ENCODE measurements at places on chromosomes 12 and 14.
A peak's percentile ranks its signal among the peaks of the same experiment; 100 is the strongest.

DNA sequence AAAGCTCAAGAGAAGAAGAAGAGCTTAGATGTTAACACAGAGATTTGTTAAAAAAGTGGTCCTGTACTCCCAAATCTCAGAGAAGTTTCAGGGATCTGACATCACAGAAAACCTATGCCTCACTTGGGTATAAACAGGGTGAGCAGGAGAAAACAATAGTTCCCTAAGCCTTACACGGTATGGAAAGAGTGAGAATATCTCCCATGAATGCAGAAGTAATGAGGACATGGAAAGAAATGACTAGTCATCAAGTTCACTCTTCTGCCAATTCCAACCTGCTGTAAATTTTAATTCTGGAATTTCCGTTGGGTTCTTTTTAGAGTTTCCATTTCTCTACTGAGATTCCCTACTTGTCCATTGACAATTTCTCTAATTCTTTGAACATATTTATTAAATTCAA, 6.2 kb upstream of the PTGER2 start:
- no peak for DNase-seq

DNA sequence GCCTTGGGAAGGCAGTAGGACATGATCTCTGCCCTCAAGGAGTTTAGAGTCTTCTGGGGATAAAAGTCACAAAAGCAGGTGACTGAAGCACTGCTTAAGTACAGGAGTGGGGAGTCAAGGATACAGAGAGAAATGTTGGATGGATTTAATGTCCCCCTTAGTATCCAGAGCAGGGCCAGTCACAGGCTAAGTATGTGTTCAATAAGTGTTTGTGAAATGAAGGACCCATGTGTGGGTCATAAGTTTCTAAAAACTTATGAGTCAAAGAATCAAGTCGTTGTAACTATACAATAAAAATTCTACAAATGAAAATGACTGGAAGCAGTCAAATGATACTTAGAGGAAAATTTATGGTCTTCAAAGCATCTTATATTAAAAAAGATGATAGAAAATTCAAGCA, 25.1 kb downstream of the KRT80 start:
- no peak for DNase-seq

DNA sequence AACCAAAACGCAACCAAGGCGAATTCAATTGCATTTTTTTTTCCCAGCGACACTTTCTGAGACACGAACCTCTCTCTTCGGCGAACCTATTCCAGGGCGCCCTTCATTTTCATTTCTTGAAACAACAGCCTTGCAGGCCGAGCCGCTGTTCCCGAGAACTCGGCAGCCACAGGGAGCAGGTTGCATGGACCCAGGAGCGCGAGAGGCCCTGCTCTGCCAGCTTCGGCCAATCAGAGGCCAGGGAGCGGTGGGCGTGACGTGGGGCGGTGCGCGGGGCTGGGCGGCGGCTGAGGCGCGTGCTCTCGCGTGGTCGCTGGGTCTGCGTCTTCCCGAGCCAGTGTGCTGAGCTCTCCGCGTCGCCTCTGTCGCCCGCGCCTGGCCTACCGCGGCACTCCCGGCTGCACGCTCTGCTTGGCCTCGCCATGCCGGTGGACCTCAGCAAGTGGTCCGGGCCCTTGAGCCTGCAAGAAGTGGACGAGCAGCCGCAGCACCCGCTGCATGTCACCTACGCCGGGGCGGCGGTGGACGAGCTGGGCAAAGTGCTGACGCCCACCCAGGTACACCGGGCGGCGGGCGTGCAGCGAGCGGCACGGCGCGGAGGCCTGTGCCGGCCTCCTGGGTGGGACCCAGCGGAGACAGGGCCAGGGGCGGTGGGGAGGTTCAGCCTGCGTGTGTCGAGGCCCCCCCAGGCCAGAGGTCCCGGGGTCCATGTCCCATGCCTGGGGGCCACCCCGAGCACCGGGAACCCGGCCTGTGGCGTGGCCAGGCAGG, at the start of gene PEBP1:
Gene PEBP1, plus strand, starts transcription at position 337 of the 771 bp plus-strand sequence. Its CDS starts 86 bp downstream, at position 423.
- DNase-seq = peak; percentile 96

GRCh38 chr14:23696701-23697239, 60.6 kb downstream of the DHRS2 start:
- DNase-seq = no peak

DNA sequence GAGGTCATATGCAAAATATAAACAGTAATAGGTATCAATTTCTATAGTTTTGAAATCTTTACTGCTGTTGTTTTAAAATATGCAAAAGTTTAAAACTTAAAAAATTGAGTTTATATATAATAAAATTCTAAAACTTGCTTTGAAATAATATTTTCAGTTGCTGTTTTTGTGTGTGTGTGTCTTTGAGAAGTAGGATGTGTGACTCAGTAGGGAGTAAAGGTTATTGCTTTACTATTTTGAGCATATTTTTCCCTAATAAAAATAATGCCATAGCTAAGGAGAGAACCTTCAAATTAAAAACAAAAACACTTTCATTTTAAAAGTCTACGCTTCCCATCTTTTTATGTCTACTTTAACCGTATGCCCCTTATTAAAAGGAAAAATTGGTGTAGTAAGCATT, 238.1 kb downstream of the FBXL14 start:
- no peak for DNase-seq

DNA sequence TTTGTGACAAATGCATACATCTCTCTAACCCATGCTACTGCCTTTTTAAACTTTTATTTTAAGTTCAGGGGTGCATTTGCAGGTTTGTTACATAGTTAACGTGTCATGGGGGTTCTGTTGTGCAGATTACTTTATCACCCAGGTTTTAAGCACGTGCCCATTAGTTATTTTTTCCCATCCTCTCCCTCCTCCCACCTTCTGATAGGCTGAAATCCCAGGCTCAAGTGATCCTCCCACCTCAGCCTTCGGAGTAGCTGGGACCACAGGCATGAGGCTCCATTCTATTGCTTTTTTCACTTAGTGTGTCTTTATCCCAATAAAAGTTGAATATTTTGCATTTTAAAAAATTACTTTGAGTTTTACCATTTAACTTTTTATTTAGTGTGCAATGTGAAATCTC, 68.9 kb downstream of the BAZ1A start:
- DNase-seq = no peak

- DNase-seq = peak; percentile 56
Observed at GRCh38 chr12:33605757-33606156, 166.1 kb upstream of the SYT10 start.

DNA sequence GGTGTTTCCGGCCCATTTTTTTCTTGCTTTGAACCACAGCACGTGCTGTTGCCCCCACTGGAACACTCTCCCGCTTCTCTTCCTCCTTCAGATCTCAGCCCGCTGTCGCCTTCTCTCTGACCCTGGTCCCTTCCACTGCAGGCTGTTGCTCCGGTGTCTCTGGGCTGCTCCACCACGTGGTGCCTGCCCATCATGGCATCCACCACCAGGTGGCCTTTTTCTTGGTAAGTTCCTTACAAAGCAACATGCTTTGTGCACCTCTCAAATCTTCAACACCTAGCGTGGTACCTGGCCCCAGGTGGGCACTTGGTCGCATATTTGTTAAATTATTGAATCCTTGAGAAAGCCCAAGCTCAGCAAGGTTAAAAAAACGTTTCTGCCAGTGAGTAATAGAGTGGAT, 19.1 kb downstream of the TUNAR start:
- DNase-seq = peak; percentile 23

- DNase-seq = no peak
Observed at GRCh38 chr12:110002676-110003515, 3.7 kb downstream of the ANKRD13A start.

GRCh38 chr12:26185532-26186320, 9.6 kb upstream of the SSPN start:
- no peak for DNase-seq

DNA sequence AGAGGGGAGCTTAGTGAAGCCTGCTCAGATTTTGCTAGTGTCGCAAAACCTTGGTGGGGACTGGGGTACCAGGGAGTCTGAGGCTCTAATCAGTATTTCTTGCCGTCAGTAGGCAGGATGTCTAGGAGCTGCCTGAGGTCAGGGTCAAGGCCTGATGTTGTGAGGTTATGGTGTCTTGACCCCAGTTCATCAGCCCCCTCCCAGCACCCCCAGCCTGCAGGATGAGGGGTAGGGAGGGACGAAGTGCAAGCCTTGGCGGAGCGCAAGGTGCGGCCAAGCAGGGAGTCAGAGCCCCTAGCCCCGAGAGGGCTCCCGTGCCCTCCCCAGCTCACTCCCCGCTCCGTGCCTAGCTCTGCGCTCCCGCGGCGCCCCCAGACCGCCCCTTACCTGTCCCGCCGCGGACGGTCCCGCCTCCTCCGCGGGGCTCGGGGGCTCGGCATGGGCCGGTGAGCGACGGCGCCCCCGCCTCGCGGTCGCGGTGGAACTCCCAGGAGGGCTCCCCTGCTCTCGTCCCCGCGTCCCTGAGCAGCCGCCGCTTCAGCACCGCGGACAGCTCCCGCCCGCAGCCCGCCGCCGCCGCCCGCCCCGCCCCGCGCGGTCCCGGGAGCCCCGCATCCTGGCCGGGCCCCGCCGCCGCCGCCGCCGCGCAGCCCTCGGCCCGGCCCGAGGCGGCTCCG, 347 bp downstream of the SYNDIG1L start:
- DNase-seq = peak; percentile 67

DNA sequence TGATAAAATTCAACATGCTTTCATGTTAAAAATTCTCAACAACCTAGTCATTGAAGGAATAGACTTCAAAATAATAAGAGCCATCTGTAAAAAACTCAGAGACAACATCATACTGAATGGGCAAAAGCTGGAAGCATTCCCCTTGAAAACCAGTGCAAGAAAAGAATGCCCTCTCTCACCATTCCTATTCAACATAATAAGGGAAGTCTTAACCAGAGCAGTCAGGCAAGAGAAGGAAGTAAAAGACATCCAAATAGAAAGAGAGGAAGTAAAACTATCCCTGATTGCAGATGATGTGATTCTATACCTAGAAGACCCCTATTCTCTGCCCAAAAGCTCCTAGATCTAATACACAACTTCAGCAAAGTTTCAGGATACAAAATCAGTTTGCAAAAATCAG, 52.9 kb downstream of the APOBEC1 start:
- DNase-seq = no peak

- DNase-seq = no peak
Observed at GRCh38 chr12:119391673-119392072, 57.1 kb downstream of the CCDC60 start.

DNA sequence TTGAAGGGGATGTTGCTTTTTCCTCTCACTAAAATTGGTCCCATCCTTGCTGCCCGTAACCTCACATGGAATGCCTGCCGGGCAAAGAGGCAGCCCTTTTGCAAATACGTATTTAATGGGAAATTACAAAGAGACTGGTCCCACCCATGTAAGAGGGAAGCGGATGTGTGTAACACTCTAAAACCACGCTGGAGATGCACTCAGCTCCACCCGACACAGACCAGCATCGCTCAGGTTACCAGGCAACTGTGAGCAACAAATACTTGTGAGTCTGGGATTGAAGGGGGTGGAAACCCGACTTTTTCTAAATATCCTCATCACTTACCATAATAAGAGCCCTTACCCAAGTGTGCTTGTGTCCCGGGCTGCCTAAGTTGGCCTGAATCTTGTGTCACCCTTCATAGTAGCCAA, 47.7 kb downstream of the ELK3 start:
- peak; percentile 37 for DNase-seq

DNA sequence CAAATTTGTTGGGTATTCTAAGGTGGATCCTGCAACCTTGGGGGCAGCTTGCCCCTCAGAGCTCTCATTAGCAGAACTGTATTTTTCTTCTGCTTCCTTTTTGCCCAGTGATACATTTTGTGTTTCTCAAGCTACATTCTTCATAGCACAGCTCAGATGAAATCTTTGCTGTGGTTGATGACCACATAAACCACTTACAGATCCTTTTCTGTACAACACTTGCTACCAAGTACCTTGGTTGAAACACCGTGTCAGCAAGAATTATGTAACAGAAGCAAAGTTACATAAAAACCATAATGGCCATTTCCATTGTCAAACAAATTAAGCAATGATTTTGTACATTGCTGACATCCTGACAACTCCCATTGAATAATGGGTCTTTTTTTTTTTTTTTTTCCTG, 9.7 kb upstream of the PLBD1 start:
- no peak for DNase-seq

GRCh38 chr14:45364565-45365156, 111.7 kb upstream of the MIS18BP1 start:
- DNase-seq = no peak
